ENCODE measurements at places on chromosomes 5 and 9. TPM values are rescaled to one million over a fixed set of nuclear protein-coding genes. Genes with fewer than 3 reads are reported as not detected.
A peak's percentile ranks its signal among the peaks of the same experiment; 100 is the strongest.

DNA sequence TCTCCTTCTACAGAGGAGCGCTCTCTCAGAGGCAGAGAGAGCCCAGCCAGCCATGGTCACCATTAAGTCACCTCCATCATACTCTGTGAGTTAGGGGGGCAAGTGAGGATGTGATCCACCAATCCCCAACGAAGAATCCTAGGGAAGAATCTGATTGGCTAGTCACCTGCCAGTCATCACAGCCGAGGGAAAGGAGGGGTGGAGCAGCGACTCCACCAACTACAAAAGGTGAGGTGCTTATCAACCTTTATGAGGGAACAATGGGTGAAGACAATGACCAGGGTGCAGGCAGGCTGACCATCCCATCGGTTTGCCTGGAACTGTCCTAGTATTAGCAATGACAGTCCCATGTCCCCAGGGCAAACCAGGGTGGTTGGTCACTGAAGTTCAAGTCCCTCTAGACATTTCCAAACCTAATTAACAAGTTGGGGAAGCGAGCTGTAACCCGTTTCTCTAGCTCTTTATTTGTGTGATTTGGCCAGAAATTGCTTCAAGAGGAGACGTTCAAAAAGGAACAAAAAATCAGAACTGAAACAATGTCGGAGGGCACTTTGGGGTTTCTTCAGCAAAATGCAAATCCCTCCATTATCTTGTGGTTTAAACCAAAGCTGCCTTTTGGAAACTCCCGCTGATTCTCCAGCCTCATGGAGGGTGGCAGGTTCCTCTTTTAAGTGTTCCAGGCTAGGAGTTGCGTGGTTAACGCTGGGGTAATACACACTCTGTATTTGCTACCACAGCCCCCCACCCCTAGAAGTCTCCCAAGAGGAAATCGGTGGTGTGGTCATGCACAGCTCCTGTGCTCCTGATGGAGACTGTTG lies 18.8 kb upstream of the FCN1 start:
- no peak overlapping the region for H3K4me3 ChIP-seq
- no peaks in the 10 kb centered on the region for H3K36me3 ChIP-seq
- H3K4me1 ChIP-seq = no peaks in the 10 kb centered on the region
- no peaks in the 10 kb centered on the region for H3K27me3 ChIP-seq
- H3K27ac ChIP-seq = no peak overlapping the region
- no peak for DNase-seq

GRCh38 chr9:69380811-69381210 lies 55.8 kb downstream of the ENTREP1 start:
- no peaks in the 10 kb centered on the region for H3K27me3 ChIP-seq
- no peak overlapping the region for H3K4me3 ChIP-seq
- no peaks in the 10 kb centered on the region for H3K4me1 ChIP-seq
- no peak overlapping the region for H3K27ac ChIP-seq

- no peak overlapping the region for H3K27ac ChIP-seq
- no peak overlapping the region for H3K4me3 ChIP-seq
- H3K4me1 ChIP-seq = no peaks in the 10 kb centered on the region
- DNase-seq = no peak
Measured at GRCh38 chr5:132310141-132310834, 16.1 kb downstream of the SLC22A4 start.

- no peak overlapping the region for H3K27ac ChIP-seq
- DNase-seq = no peak
- no peaks in the 10 kb centered on the region for H3K4me1 ChIP-seq
- H3K4me3 ChIP-seq = no peak overlapping the region
Measured at GRCh38 chr9:6479959-6480358, 67.0 kb downstream of the UHRF2 start.

DNA sequence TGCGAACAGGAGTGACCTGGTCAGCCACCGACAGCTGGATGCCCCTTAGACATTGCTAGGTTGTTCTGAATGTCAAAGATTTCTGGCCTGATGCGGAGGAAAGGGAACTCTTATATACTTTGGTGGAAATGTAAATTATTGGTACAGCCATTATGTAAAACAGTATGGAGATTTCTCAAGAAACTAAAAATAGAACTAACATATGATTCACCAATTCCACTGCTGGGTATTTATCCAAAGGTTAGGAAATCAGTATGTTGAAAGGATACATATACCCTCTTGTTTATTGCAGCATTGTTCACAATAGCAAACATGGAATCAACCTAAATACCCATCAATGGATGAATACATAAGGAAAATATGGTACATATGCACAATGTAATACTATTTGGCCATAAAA lies 31.8 kb downstream of the DMRT3 start:
- H3K4me3 ChIP-seq = no peak overlapping the region
- no peaks in the 10 kb centered on the region for H3K27me3 ChIP-seq
- H3K4me1 ChIP-seq = no peaks in the 10 kb centered on the region
- no peak for DNase-seq

DNA sequence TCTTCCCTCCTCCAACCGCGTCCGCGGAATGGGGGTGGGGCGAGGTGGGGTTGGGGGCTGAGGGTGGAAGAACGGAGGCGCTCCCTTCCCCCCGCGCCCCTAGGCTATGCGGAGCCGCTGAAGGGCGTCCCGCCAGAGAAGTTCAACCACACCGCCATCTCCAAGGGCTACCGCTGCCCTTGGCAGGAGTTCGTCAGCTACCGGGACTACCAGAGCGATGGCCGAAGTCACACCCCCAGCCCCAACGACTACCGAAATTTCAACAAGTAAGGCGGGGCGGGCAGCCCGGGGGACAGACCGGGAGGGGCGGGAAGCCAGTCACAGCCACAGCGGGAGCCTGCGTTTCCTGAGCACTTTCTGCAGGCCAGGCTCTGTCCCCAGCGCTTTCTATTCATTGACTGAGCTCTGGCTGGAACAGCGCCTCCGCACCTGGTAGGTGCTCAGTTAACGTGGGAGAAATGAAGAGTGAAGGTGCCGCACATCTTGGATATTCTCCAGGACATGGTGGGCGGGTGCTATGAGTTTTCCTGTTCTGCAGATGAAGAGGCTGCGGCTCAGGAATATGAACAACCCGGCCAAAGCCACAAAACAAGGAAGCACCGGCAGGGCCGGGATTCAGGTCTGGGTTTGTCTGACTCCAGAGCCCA lies 11.3 kb downstream of the MYOZ3 start:
- no peak overlapping the region for H3K27ac ChIP-seq
- no peak for DNase-seq
- H3K27me3 ChIP-seq = no peaks in the 10 kb centered on the region
- peak overlapping the region; percentile 34 for H3K4me3 ChIP-seq
- H3K36me3 ChIP-seq = no peaks in the 10 kb centered on the region

DNA sequence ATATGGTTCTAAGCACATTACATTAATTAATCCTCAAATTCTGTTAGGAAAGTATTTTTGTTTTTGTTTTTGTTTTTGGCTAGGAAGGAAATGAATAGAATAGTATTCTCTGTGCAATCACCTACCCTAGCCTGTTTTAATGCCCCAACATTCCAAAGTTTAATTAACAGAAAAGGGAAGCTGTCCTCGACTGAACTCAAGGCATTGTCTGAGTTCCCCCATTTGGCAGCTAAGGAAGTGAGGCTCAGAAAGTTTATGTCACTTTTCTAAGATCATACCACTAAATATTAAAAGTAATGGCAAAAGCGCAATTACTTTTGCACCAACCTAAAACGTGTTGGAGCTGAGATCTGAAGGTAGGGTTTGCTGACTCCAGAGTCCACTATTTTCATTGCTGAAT lies 59.8 kb downstream of the FGF1 start:
- DNase-seq = no peak
- no peak overlapping the region for H3K27ac ChIP-seq
- H3K27me3 ChIP-seq = no peaks in the 10 kb centered on the region
- no peaks in the 10 kb centered on the region for H3K36me3 ChIP-seq
- no peaks in the 10 kb centered on the region for H3K4me1 ChIP-seq

- H3K4me3 ChIP-seq = peak overlapping the region; percentile 86
- DNase-seq = peak; percentile 72
- peak overlapping the region; percentile 93 for H3K27ac ChIP-seq
- peaks cover 33% of the 10 kb centered on the region for H3K4me1 ChIP-seq
- H3K27me3 ChIP-seq = no peaks in the 10 kb centered on the region
- no peaks in the 10 kb centered on the region for H3K36me3 ChIP-seq
Measured at GRCh38 chr5:179679014-179679674, 1.7 kb downstream of the CBY3 start.

DNA sequence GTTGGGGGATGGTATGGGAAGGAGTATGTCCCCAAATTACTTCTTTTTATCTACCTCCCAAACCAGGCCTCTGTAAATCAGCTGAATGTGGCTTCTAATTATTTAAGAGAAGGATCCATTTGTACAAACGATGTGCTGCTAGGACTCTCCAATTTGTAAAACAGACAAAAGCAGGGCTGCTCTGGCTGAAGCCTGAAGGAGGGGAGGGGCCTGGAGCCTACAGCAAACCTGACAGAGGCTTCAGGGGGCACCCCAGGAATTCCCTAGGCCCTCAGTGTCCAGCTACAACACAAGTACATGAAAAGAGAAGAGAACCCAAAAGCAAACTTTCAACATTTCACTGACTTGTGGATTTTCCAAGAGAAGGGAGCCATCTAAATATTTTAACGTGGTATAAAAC lies 939.4 kb upstream of the DMAC1 start:
- no peak overlapping the region for H3K27ac ChIP-seq
- DNase-seq = no peak
- H3K4me1 ChIP-seq = no peaks in the 10 kb centered on the region
- H3K4me3 ChIP-seq = no peak overlapping the region
- H3K27me3 ChIP-seq = no peaks in the 10 kb centered on the region

- peaks cover 6% of the 10 kb centered on the region for H3K4me1 ChIP-seq
- H3K4me3 ChIP-seq = no peak overlapping the region
- H3K27me3 ChIP-seq = no peaks in the 10 kb centered on the region
- no peaks in the 10 kb centered on the region for H3K36me3 ChIP-seq
- DNase-seq = no peak
Measured at GRCh38 chr9:129596541-129597331, 24.2 kb downstream of the C9orf50 start.

GRCh38 chr5:84779186-84779585 lies 394.5 kb upstream of the EDIL3 start:
- no peak overlapping the region for H3K27ac ChIP-seq
- no peaks in the 10 kb centered on the region for H3K27me3 ChIP-seq
- H3K4me3 ChIP-seq = no peak overlapping the region

- no peaks in the 10 kb centered on the region for H3K4me1 ChIP-seq
- no peak for DNase-seq
- H3K4me3 ChIP-seq = no peak overlapping the region
- H3K27me3 ChIP-seq = no peaks in the 10 kb centered on the region
Measured at GRCh38 chr9:105458404-105458803, 10.6 kb downstream of the FSD1L start.

- no peaks in the 10 kb centered on the region for H3K27me3 ChIP-seq
- DNase-seq = no peak
- no peak overlapping the region for H3K4me3 ChIP-seq
- no peaks in the 10 kb centered on the region for H3K36me3 ChIP-seq
Measured at GRCh38 chr9:75112789-75113188, 24.5 kb downstream of the OSTF1 start.

- H3K4me3 ChIP-seq = no peak overlapping the region
- H3K27ac ChIP-seq = no peak overlapping the region
- DNase-seq = no peak
- H3K27me3 ChIP-seq = no peaks in the 10 kb centered on the region
Measured at GRCh38 chr9:35001285-35001677, 11.7 kb downstream of the DNAJB5 start.

GRCh38 chr9:81411961-81412360 lies 277.4 kb downstream of the TLE1 start:
- H3K27ac ChIP-seq = no peak overlapping the region
- no peak for DNase-seq
- H3K27me3 ChIP-seq = no peaks in the 10 kb centered on the region
- no peaks in the 10 kb centered on the region for H3K4me1 ChIP-seq
- H3K4me3 ChIP-seq = no peak overlapping the region

DNA sequence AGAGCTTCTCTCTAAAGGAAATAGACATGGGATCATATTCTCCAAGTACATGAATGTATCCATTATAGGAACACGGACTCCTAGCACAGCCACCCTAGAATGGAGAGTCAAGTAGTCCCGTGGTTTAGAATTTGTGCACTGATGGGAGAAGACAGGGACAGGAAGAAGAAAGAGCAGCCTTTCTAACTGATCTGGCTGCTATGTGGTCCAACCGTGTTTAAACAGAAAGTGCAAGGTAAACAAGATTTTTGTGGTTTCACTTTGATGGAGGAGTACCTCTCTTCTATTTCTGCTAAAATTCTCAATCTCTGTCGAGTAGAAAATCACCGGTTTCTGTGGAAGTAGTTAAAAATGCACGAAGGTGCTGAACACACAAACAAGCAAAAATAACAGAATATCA lies 171.3 kb downstream of the ST8SIA4 start:
- no peaks in the 10 kb centered on the region for H3K27me3 ChIP-seq
- DNase-seq = no peak
- no peaks in the 10 kb centered on the region for H3K4me1 ChIP-seq
- no peak overlapping the region for H3K27ac ChIP-seq
- no peaks in the 10 kb centered on the region for H3K36me3 ChIP-seq

DNA sequence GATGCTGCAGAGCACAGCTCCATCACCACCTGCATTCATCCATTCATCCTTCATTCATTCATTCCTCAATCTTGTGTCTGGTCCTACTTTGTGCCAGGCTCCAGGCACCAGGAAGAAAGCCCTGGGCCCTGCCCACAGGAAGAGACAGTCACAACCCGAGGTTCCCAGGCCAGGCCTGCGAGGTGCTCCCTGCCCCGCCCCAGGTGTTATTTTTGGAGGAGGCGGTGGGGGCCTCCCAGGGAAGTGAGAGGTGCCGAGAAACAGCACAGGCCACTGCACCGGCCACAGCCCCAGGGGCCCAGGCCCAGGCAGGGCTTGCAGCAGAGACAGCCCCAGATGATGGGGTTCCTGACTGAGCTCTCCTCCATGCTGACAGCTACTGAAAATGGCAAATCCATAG lies 33.4 kb downstream of the VAV2 start:
- no peaks in the 10 kb centered on the region for H3K4me1 ChIP-seq
- no peaks in the 10 kb centered on the region for H3K36me3 ChIP-seq
- no peak overlapping the region for H3K4me3 ChIP-seq
- no peaks in the 10 kb centered on the region for H3K27me3 ChIP-seq
- no peak overlapping the region for H3K27ac ChIP-seq
- DNase-seq = no peak

- no peaks in the 10 kb centered on the region for H3K4me1 ChIP-seq
- H3K36me3 ChIP-seq = no peaks in the 10 kb centered on the region
- H3K27me3 ChIP-seq = no peaks in the 10 kb centered on the region
Measured at GRCh38 chr5:135555530-135555929, 19.8 kb upstream of the NEUROG1 start.

DNA sequence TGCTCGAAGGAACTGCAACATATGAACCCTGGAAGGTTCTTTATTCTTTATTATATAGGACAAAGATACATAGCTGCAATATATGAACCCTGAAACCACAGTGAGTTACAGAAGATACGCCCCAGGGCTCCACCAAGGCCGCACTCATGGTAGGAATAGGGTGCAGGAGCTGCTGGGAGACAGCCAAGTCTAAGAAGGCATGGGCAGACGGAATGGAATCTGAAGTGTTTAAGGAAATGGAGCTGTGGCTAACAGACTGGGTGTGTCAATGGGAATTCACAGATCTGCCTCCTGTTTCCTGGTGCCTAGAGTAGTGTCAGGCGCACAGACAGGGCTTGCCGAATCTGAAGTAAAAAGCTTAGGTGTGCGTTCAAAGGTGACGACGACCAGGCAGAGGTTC lies 286.4 kb downstream of the DENND1A start:
- no peak for DNase-seq
- no peak overlapping the region for H3K4me3 ChIP-seq
- H3K27ac ChIP-seq = no peak overlapping the region

The EIF4E1B gene
- not detected for total RNA-seq

The SOHLH1 gene
- total RNA-seq = not detected

The PLGRKT gene
- total RNA-seq = 9.1 TPM

The KLF4 gene
- total RNA-seq = 9.3 TPM

The C9orf153 gene
- total RNA-seq = 0.37 TPM

The SLC1A1 gene
- 22.0 TPM for total RNA-seq

The LCN2 gene
- 6.7 TPM for total RNA-seq

The CDH9 gene
- total RNA-seq = not detected

The CEMIP2 gene
- 84.6 TPM for total RNA-seq

The KIF4B gene
- total RNA-seq = not detected
